ENCODE measurements at places on chromosomes 1 and 21.
A peak's percentile ranks its signal among the peaks of the same experiment; 100 is the strongest.

GRCh38 chr1:200856716-200857357, 15.9 kb upstream of the GPR25 start:
- ATAC-seq = peak; percentile 82

- no peak for ATAC-seq
Observed at GRCh38 chr21:35090403-35090802, 41.3 kb upstream of the RUNX1 start.

DNA sequence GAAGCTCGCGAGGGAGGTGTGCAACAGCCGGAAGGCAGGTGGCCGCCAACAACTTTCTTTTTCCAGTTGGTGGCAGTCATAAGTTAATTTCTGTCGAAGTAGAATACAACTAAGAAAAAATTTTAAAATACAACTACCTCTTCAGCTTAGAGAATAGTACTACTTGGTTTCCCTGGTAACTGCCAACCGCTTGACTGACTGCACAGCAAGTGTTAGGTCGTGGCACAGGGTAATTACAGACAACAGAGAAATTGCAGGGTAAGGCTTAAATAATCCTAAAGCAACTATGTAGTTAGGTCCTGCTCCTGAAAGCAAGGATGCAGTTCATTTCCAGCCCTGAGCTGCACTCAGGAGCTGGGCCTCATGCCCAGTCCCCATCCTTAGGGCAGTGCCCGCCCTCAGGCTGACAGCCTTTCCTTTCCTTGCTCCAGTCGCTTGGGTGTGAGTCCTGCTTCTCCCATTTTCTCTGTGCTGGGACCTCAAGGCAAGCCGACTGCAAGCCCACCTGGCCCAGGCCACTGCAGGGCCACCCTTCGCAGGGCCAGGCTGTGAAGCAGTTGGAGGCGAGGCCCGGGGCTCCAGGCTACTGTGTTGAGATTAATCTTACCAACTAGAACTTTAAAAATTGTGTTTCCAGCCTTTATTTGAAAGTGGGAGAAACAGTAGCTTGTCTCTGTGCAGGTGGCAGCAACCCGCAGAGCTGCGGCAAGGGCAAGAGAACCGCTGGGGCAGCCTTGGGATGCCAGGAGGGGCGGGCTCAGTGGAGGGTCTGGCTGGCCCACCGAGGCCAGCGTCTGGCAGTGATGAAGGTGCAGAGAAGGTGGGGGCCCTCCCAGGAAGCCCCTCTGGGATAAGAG, 148.3 kb downstream of the PCBP3 start:
- ATAC-seq = no peak

GRCh38 chr1:2644171-2644570, 11.4 kb upstream of the MMEL1 start:
- no peak for ATAC-seq

DNA sequence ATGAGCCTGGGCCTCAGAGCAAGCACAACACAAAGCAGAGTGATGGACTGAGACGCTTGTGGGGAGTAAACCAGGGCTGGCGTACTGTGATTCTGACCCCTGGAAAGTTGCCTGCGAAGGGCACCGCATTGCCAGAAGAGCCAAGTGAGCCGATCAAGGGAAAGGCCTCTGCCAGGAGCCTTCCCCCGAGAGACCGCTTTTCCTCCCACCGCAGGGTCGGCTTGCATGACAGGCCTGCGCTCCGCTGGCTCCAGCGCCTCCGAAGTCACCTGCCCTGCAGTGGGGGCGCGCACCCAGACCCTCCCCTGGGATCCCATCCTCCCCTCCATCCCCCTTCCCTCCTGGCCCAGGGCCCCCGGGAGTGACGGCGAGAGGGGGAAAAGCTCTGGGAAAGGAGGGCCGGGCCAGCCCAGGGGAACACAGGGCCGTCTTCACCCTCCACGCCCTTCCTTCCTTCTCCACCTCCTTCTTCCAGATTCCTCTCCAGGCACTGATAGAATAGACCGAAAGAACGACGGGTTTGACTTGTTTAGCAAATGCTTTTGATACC, 165.0 kb downstream of the TRIM33 start:
- peak; percentile 26 for ATAC-seq

DNA sequence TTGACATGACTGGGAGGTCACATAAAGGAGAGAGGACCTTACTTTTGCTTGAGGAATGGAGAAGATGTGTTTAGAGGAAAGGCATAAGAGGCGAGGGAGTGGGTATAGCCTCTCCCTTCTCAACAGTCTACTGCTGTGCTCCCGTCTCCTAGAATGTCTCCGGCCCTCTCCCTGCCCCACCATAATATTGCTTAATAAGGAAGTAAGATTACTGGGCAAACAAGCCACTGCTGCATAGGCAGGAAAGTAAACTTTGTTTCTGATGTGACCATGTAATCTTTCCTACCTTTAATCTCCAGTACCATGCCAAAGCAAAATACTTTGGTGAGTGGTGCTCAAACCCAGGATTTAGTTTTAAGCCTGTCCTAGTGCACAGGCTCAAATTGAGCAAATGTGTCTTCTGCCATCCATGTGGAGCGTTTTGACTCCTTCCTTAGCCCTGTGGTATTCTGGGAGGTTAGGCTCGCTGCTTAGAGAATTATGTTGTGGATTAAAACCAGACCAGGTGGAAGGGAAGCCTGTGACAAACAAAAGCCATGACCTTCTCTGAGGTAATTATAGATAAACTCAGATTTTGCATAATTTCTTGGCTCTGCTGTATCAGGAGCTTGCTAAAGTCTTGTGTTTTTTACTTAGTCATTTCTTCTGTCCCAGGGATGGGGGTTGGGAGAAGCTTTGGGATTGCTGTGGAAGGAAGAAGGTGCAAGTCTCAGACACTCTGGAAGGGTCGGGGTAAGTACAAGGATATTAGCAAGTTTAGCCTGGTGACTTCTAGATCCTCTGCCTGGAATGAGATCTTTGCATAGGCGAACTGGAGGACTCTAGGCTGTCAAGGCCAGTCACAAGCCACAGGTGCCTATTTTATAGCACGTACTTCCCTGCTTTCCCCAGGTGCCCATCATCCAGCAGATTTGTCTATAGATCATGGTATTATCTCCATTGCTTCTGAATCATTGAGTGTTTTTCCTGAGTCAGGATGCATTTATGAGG, 34.5 kb upstream of the DIPK1A start:
- ATAC-seq = no peak
